ENCODE measurements at places on chromosomes 6 and 20.

- no peak for DNase-seq
These were observed 171.1 kb upstream of the MARCKS start for GRCh38 chr6:113686049-113686448.

- DNase-seq, result no peak
These were observed 132.3 kb downstream of the CARMIL1 start for GRCh38 chr6:25411316-25411950.

- no peak for DNase-seq
These were observed 49.1 kb upstream of the OPRM1 start for GRCh38 chr6:153989989-153990388.

GRCh38 chr6:26275663-26276062 is 89.3 kb upstream of the BTN3A2 start:
- DNase-seq, result no peak

DNA sequence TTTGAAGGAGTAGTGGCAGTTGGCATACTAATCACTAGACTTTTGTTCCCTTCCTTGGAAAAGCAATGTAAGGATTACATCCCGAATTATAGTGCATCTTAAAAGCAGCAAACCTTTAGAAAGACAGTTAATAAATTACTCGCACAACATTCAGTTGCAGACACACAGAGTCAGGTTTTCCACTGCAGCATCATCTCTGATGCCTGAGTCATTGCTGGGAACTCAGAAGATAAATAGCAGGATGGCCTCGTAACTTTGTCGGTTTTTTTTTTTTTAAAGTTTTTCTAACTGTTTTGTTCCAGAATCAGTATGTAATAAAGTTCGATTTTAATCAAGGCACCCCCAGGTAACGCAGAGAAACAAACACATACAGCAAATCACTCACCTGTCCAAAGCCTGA is 34.3 kb downstream of the GJA10 start:
- DNase-seq, result no peak

DNA sequence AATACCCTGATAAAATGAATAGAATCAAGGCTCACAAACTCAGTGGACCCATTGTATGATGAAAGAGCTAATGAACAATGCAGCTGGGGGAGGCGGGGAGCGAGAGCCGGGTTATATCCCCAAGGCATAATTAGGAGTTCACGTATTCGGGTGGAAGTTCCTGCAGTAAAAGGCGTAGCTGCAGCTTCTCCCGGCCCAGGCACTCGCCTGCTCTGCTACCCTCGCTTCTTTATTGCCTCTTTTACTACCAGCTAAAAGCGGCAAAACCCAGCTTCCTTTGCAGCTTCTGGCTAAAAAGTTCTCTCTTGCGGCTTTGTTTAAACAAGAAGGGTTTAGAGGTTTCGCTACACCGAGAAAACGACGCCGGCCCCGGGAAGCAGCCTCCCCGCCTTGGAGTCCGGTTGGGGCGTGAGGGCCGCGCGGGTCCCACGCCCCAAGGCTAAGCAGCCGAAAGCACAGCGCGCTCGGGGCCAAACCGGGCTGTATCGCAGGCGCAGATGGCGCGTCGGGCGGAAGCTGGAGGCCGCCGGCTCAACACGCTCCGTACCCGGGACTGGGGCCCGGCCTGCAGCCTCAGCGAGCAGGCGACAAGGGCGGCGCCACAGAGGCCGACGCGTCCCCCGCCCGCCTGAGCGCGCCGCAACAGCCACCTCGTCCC is 1.6 kb downstream of the ZBTB2 start:
- DNase-seq, result peak; percentile 82

- no peak for DNase-seq
These were observed 259.1 kb downstream of the ARID1B start for GRCh38 chr6:157036245-157036711.

- no peak for DNase-seq
These were observed 669.4 kb downstream of the DHX35 start for GRCh38 chr20:39631557-39631956.

DNA sequence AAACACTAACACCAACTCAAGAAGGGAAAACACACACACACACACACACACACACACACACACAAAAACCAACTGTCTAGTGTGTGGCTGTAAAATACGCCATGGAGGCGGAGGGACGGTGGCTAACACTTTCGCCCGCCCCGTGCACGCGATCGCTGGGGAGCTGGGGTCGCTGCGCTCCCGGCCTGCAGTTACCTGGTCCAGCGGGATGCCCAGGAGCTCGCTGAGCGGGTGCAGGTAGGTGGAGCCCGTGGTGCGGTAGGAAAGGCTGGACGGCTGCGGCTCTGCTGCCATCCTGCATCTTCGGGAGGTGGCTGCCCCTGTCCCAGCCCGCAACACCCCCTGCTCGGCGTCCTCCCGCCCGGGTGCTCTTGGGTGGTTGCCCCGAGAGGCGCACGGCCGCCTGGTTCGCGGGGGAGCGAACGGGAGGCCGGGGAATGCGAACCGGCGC is 303 bp downstream of the MBOAT1 start:
- no peak for DNase-seq

GRCh38 chr6:55040102-55040848 is 134.0 kb upstream of the HCRTR2 start:
- DNase-seq, result no peak

GRCh38 chr20:63061051-63061770 is 54.4 kb upstream of the BHLHE23 start:
- no peak for DNase-seq

GRCh38 chr6:150751296-150751695 is 114.2 kb upstream of the MTHFD1L start:
- DNase-seq, result no peak

- peak; percentile 89 for DNase-seq
These were observed 45.1 kb downstream of the KHDC1L start for GRCh38 chr6:73180076-73180738.

- no peak for DNase-seq
These were observed 764.3 kb downstream of the QKI start for GRCh38 chr6:164178679-164179332.

GRCh38 chr6:79137671-79138070 is 59.6 kb upstream of the PHIP start:
- DNase-seq, result no peak

DNA sequence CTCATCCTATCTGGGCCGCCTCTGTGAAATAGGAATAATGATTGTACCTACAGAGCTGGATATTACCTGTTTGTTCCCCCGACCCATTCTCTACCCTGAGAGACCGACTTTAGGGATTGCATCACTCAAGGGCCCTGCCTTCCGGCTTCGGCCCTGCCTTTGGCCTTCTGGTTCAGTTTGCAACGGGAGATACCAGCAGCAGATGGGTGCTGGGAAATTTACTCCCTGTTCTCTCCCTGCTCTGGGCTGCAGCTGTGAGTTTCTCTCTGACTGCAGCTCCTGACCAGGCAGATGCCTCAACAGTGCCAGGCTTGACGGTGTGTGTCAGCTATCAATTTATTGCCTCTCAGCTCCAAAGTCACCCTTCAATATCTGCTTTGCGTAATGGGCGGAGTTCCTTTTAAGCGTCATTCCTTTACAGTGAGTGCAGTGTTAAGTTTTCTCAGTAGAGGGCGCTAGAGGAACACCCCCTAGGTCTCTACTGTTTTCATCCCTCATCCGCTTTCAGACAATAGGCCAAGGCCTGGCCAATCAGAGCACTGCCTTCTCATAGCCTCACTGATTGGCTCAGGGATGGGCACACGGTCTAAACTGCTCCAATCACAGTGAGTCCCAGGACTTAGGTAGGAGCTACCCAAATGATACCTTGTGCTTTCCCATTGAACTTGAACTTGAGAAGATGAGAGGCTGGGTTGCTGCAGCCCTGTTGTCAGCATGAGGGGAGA is 30.0 kb downstream of the KCNG1 start:
- peak; percentile 86 for DNase-seq

DNA sequence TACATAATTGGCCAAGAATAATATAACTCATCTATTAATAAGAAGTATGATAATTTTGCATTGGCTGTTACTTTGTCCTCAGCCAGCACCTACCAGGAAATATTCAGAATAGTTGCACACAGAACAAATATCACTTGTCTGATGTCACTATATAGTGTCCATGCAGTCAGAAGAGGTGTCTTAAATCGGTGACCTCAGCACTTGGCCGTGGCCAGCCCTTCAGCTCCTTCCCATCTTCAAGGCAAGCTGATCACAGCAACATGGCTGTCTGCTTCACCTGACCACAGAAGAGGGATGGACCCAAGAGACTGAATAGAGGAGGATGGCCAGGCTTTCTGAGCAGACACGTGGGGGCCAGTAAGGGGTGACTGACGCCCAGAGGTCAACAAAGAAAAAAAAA is 22.2 kb downstream of the PDE10A start:
- no peak for DNase-seq

DNA sequence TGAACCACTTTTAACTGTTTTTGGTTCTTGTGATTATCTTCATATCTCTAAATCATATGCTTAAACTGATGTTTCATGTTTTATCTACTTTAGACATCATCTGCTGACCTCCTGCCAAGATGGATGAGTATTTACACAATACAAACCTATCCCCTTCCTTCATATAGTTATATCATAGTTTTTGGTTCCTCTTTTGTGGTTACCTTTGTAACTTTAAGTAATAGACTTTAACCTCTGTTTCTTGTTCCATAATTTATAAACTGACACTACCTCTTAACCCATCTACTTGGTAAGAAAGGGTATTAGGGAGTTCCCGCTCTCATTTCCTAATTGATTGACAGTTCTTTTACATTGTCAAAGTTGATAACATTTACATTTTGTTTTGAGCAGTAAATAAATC is 11.9 kb downstream of the PCMT1 start:
- DNase-seq, result no peak

Data from NCI-H524 (cell line).